CD4-positive, alpha-beta T cell treated with Interleukin-17A for 4 hours (primary cell): ENCODE measurements at places on chromosomes 2 and 18.

- no peak for DNase-seq
These were observed 1076.7 kb upstream of the PIK3C3 start for GRCh38 chr18:40878371-40878770.

GRCh38 chr2:234179031-234179363, 128.5 kb downstream of the SPP2 start:
- DNase-seq = no peak

DNA sequence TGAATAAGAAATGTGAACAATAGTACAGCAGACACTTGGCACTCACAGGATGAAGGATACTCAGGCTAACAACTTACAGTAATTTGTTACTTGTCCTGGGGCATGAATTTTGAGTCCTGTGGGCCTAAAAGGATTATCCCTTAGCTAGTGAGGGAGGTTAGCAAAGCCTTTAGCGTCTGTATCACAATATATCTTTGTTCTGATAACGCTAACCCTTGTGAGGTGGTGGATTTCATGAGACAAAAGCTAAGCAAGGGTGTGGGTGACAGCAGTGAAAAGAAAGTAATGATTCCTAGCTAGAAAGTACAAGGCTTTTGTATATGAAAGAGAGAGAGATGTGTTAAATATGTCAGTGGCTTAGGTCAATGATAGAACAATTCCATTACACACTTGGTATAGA, 46.8 kb upstream of the TTC21B start:
- DNase-seq = no peak

DNA sequence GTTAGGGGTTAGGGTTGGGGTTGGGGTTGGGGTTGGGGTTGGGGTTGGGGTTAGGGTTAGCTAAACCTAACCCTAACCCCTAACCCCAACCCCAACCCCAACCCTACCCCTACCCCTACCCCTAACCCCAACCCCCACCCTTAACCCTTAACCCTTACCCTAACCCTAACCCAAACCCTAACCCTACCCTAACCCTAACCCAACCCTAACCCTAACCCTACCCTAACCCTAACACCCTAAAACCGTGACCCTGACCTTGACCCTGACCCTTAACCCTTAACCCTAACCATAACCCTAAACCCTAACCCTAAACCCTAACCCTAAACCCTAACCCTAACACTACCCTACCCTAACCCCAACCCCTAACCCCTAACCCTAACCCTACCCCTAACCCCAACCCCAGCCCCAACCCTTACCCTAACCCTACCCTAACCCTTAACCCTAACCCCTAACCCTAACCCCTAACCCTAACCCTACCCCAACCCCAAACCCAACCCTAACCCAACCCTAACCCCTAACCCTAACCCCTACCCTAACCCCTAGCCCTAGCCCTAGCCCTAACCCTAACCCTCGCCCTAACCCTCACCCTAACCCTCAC, 24.1 kb upstream of the RABL2A start:
- peak; percentile 1 for DNase-seq

GRCh38 chr18:9613550-9614400, 584 bp downstream of the PPP4R1 start:
- peak; percentile 49 for DNase-seq

DNA sequence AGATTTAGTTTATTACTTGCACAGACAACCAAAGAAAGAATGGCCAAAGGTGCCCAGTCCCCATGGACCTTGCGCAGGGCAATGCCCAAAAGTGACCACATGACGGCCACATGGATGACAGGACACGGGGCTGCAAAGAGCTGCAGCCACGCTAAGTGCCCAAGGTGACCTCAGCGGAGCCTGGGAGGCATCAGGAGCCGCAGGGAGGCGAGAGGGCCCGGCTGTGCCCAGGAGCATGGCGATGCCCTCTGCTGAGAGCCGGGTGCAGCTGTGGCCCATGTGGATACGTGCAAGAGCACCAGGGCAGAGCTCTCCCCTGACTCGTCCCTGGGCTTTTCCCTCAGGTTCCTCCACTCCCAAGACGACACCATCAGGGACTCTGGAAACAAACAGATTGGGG, 14.7 kb downstream of the HES6 start:
- no peak for DNase-seq

DNA sequence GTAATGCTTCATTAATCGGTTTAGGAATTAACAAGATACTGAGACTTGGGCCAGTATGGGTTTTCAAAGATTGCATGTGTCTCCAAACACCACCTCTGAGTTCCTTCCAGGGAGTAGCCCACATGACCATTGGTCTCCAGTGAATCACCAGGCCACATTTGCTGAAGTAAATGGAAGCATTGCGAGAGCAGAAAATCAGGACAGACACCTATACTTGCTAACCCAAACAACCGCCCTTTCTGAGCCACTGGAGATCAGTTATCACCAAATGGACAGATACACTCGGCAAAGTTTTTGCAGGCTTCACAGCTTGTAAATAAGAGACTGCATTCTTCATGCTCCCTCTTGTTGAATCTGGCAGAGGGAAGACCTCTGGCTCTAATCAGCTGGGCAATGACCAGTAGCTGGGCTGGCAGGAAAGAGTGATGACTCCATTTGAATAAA, 40.9 kb downstream of the GATA6 start:
- no peak for DNase-seq
